ENCODE measurements at places on chromosomes 2 and 18.

GRCh38 chr2:42725657-42726056 is 38.3 kb downstream of the OXER1 start:
- DNase-seq = no peak

DNA sequence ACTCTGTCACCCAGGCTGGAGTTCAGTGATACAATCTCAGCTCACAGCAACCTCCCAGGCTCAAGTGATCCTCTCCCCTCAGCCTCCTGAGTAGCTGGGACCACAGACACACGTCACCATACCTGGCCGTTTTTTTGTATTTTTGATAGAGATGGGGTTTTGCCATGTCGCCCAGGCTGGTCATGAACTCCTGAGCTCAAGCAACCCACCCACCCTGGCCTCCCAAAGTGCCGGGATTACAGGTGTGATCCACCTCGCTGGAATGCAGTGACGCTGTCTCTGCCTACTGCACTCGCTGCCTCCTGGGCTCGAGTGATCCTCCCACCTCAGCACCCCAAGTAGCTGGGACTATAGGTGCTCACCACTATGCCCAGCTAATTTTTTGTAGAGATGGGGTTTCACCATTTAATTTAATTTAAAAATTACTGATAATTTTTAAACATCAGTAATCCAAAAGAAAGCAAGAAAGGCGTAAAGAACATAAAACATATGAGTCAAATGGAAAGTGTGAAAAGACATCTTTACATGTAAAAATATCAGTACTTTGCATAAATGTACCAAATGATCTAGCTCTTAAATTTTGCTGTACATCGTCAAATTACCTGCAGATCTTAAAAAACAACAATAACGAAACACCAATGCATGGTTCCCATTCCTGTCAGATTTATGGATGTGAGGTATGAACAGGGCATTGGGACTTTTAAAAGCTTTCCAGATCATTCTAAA is 2.8 kb upstream of the ZNF236 start:
- DNase-seq = no peak

DNA sequence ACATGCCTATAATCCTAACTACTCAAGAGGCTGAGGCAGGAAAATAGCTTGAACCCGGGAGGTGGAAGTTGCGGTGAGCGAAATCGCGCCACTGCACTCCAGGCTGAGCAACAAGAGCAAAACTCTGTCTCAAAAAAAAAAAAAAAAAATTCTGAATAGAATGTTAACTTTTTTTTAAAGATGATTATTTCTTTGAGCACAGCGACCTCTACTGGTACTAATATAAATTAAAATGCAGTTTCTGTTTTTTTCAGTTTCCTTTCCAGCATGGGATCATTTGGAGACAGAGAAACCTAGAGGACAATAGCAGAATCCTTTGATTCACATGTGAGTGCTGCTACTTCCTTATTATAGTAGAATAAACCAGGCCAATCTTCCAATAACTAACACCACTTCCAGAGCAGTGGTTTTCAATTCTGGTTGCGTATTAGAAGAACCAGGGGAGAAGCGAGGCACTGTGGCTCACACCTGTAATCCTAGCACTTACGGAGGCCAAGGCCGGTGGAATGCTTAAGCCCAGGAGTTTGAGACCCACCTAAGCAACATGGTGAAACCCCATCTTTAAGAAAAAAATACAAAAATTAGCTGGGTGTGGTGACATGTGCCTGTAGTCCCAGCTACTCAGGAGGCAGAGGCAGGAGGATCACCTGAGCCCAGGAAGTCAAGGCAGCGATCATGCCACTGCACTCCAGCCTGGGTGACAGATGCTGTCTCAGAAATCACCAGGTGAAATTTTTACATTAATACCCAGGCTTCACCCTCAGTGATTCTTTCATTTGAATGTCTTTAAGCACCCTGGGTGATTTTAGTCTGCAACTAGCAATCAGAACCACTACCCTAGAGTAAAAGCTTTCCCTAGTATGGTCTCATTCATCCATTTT is 10.1 kb downstream of the SRSF7 start:
- no peak for DNase-seq

- DNase-seq = no peak
Observed at GRCh38 chr2:226754821-226755604, 44.6 kb downstream of the IRS1 start.

- DNase-seq = no peak
Observed at GRCh38 chr18:73638709-73639108, 508.9 kb downstream of the FBXO15 start.

- no peak for DNase-seq
Observed at GRCh38 chr2:26581991-26582842, 58.9 kb downstream of the CIB4 start.

- no peak for DNase-seq
Observed at GRCh38 chr2:177118636-177119035, 94.0 kb upstream of the HNRNPA3 start.

- no peak for DNase-seq
Observed at GRCh38 chr2:190404487-190404886, 3.7 kb upstream of the MFSD6 start.

DNA sequence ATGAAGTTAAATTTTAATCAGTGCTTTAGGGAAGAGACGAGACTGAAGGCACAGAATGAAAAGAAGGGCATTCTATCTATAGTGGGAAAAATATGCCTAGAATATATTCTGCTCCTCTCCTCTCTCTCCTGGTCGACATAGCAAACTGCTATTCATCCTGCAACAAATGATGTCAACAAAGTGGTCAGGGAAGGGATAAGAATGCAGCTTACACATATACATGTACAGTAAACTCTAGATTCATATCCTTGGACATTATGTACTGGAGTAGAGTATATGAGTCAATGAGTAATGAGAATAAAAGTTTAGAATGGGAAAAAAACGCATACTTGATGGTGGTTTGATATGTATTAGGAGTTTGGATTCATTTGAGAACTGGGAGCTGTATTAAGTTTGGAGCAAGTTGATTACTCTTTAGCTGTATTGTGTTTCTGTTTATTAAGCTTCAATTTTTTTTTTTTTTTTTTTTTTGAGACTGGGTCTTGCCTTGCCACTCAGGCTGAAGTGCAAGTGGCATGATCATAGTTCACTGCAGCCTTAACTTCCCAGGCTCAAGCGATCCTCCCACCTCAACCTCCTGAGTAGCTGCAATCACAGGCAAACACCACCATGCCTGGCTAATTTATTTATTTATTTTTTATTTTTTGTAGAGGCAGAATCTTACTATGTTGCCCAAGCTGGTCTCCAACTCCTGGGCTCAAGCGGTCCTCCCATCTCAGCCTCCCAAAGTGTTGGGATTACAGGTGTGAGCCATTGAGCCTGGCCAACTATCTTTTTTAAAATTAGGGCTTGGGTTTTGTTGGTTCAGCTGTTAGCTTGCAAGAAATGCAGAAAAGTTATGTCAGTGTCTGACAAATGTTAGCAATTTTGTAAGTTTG is 53.8 kb downstream of the STAT1 start:
- no peak for DNase-seq

- DNase-seq = no peak
Observed at GRCh38 chr2:27885234-27885633, 5.0 kb downstream of the RBKS start.

Measured in NCI-H1092 (cell line).